ENCODE measurements at places on chromosomes 11 and 22.

DNA sequence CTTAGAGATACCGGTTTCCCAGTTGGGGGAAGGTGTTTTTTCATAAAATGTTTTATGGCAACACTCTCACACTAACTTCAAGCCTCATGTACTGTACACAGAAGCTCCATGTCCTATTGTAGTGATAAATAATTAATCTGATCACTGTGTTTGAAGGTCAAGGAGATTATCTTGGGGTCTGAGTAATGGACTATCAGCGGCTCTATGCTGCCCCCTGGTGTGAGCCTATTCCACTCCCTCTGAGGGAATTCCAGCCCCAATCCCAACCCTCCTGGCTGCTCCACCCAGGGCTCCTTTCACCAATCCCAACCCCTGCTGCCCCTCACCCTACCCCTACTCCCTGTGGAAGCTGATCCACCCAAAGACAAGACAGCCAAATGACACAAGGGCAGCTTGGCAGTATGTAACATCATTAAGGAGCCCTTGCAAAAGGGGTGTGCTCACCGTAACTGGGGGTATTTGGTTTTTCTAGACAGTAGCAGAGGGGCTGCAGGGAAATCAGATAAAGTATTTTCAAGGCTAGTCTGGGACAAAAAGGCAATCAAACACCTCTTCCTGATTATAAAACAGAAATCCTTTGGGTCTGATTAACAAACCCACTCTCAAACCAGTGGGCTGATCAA, 22.3 kb downstream of the HPS4 start:
- peak; percentile 33 for DNase-seq

DNA sequence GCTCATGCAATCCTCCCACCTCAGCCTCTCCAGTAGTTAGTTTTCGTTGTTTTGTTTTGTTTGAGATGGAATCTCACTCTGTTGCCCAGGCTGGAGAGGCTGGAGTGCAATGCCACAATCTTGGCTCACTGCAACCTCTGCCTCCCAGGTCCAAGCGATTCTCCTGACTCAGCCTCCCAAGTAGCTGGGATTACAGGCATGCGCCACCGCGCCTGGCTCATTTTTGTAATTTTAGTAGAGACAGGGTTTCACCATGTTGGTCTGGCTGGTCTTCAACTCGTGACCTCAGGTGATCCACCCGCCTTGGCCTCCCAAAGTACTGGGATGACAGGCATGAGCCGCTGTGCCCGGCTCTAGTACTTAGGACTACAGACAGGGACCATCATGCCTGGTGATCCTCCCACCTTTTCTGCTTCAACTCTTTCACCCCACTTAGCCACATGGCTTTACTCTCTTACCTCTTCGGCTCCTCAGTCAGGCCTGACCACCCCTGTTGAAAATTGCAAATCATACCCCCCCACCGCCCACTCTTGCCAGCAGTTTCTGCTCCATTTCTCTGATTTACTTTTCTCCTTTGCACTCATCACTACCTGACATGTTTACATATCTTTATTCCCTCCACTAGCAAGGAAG, 157.1 kb upstream of the GRK3 start:
- no peak for DNase-seq

DNA sequence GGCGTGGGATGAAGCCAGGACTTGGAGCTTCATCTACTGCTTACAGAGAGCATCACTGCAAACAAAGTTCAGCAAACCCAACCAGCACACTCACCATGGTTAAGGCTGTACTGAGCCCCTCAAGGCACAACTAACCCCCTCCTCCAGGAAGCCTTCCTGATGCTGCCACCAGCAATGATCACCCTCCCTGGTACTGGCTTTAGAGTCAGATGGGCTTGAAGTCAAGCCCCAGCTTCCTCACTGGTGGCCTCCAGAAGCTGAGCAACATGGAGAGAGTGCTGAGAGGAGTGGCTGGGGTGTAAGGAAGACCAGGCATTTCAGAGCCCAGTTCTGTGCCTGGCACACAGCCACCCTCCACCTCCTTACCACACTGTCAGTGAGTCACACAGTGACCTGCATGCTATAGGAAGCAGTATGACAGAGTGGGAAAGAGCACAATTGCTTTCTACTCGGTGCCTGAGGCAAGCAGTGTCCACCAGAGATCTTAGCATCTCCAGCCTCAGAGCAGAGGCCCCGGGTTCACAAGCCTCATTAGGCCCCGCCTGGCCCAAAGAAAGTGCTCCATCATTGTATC, 24.7 kb upstream of the BAIAP2L2 start:
- DNase-seq: no peak

- DNase-seq: no peak
These were observed 26.4 kb upstream of the OAF start for GRCh38 chr11:120184371-120184945.

DNA sequence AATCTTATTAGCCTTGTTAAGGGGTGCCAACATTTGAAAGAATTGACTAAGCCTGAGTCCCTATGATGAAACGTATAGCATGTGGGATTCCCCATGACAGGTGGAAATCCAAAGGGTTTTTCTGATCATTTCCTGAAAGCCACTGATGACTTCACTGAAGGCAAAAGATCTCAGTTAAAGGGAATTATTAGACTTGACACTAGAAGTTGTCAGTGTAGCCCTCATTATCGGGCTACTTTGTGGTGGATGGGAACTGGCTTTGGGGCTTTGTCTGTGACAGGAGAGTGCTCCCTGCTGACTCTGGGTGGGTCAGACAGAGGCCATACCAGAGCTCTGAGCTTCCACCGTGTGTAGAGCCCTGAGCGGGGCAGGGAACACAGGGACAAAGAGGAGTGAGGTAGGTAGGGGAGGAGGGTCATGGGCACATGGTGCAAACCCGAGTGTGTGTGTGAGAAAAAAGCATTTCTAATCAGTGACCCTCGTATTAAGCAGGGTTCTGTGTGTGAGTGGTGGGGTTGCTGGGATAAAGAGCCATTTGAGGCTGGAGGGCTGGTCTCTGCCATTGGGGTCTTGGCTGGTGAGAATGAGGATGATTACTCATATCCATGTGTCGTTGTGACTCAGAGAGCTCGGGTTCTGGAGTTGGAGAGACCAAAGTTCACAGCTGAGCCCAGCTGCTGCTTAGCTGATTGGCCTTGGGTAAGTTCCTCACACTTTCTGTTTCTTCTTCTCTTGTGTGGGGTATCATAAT, 101.1 kb downstream of the GRIK4 start:
- DNase-seq: no peak

GRCh38 chr11:20112291-20113148, 47.8 kb downstream of the DBX1 start:
- no peak for DNase-seq

DNA sequence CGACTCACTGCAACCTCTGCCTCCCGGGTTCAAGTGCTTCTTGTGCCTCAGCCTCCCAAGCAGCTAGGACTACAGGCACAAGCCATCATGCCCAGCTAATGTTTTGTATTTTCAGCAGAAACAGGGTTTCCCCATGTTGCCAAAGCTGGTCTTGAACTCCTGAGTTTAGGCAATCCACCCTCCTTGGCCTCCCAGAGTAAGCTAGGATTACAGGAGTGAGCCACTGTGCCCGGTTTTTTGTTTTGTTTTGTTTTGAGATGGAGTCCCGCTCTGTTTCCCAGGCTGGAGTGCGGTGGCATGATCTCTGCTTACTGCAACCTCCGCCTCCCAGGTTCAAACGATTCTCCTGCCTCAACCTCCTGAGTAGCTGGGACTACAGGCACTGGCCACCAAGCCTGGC, 41.0 kb downstream of the CELF1 start:
- DNase-seq: no peak

DNA sequence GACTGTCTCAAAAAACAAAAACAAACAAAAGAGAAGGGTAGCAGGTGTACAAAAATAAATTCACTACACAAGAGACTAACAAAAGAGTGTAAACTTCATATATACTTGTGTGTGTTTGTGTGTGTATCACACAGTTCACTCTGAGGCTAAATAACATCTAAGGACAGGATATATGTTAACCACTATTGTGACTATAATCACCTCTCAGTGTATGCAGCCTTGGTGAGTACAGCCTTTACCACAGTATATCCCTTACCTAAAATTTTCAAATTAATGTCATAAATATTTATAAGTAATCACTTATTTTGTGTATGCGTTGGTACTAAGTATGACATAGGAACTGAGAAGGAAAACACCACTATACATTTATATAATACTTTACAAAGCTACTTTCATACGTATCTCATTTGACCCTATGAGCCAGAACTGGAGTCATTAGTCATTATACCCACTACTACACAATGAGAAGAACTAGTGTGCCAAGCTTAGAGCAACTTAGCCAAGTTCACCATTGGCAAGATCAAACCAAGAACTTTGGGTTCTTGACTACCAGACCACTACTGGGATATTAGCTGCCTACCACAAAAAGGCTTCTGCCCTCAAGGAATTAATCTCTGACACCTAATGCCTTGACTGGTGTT, 116.7 kb downstream of the SGSM3 start:
- no peak for DNase-seq

GRCh38 chr11:58998480-58999290, 59.4 kb downstream of the GLYATL1 start:
- no peak for DNase-seq

- DNase-seq: no peak
These were observed 454.7 kb upstream of the DDI1 start for GRCh38 chr11:103581760-103582159.

GRCh38 chr11:69912911-69913451, 93.8 kb upstream of the FGF3 start:
- no peak for DNase-seq

DNA sequence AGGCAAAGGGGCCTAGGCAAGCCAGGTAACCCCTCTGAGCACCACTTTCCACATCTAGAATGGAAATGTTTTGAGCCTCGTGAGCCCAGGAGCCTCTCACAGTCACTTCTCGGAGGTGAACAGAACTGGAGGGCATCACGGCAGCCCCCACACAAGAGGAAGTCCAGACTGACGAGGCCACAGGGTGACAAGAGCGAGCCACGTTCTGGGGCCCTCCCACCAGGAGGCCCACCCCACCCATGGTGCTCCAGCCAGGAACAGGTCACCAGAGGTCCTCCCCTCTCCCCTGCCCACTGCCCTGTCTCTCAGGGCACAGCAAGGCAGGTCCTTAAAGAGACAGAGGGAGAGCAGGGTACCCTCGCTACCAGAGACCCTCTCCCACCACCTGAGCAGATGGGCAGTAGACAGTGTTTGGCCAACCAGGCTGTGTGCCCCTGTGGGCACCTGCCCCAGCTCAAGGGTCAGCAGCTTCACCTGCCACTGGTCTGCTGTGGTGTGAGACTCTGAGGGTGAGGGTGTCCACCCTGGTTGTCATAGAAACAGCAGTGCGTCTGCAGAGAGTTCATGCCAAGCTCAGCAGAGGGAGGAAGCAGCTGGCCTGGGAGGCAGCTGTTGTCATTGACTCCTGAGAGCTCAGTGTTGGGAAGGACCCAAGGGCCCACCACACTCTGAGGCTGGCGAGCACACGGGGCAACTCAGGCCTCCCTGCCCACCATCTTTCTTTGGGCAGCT, 31.4 kb downstream of the RSPH14 start:
- DNase-seq: no peak

GRCh38 chr11:62542750-62543567, 3.6 kb downstream of the AHNAK start:
- peak; percentile 68 for DNase-seq

- DNase-seq: no peak
These were observed 27.6 kb downstream of the LRRC10B start for GRCh38 chr11:61535998-61536675.

GRCh38 chr22:50314455-50315288, 7.2 kb upstream of the PLXNB2 start:
- peak; percentile 68 for DNase-seq

GRCh38 chr11:130198964-130199363, 39.4 kb downstream of the ST14 start:
- no peak for DNase-seq

DNA sequence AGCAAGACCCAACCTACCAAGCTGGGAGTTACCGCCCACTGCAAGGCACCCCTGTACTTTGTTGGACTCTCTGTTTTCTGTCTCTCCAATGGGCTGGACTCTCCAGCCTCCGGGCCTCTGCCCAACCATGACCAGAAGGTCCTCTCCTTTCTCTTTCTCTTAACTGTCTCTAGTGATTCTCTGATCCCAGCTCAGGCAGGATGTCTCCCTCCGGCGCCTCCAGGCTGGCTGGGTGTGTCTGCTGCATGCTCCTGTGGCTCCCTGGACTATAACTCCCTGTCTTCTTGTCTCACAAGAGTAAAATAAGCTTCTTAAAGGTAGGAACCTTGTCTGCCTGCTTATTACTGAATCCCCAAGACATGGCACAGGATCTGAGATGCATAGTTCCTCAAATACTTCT, 36.3 kb downstream of the TIMP3 start:
- DNase-seq: no peak

- no peak for DNase-seq
These were observed 5.6 kb upstream of the MPEG1 start for GRCh38 chr11:59218319-59218718.

DNA sequence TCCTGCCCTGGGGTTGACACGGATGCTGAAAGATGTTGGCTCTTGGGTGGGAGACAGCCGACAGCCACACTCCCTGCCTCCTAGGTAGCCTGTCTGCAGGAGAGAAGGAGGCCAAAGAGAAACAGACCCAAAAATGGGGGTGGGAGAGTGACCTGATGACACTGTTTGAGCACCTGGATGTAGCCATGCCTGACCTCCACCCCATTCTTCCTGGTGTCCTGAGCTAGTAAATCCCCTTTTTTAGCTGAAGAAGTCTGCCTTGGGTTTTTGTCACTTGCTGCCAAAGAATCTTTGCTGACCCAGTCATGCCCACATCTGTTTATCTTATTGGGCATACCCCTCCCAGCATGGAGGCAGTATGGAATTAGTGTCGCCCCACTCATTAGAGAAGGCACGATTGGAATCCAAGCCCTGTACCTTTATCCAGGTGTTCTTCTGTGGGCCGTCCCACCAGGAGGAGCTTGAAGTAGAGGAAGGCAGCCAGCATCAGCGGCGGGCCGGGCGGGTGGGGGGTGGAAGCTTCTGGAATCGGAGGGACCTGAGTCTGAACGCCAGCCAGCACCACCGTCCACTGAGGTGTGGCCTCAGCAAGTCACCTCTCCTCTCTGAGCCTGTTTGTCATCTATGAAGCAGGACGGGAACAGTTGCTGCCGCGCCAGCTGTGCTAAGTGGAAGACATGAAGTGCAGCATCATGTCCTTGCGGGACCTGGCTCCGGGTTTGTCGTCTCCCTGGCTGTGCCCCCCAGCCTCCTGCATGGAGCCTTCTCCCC, 37.8 kb downstream of the IGHMBP2 start:
- no peak for DNase-seq

- no peak for DNase-seq
These were observed 241.7 kb downstream of the MIAT start for GRCh38 chr22:26898946-26899605.

DNA sequence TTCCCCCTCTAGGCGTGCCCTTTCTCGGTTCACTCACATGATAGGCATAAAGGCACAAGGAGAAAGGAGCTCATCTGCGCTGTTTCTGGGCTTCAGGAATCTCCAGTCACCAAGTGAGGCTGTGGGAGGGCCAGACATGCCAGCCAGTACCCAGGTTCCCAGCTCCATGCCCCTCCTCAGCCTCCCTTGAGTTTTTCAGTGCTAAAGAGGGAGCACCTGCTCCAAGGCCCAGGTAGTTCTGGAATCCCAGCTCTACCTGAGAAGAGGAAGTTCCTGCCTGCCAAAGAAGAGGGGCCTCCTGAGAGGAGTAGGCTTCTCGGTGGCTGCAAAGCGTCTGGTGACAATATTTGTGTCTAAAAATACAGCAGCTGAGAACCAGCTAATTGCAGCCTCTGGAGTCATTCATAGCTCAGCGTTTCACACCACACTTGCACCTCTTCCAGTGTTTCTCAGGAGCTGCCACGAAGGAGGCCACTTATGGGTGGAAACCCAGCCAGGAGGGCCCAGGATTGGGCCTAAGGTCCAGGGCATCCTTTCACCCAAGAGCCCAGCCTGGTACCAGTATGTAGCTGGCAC, 197.4 kb downstream of the TRIM29 start:
- DNase-seq: no peak

Measured in activated CD4-positive, alpha-beta T cell treated with anti-CD3 and anti-CD28 coated beads for 4 hours (primary cell).